Transverse colon (tissue), 4 donors: ENCODE measurements at places on chromosomes 4 and X. TPM values are rescaled to one million over a fixed set of nuclear protein-coding genes. Genes with fewer than 3 reads are reported as not detected.

GRCh38 chrX:38256019-38256418 lies 35.3 kb upstream of the SRPX start:
- H3K27ac ChIP-seq, result no peak overlapping the region
- H3K4me3 ChIP-seq, result no peak overlapping the region
- H3K4me1 ChIP-seq, result no peaks in the 10 kb centered on the region
- H3K36me3 ChIP-seq, result no peaks in the 10 kb centered on the region
- DNase-seq, result no peak

- no peak overlapping the region for H3K27ac ChIP-seq
- H3K27me3 ChIP-seq, result no peaks in the 10 kb centered on the region
- no peak overlapping the region for H3K4me3 ChIP-seq
- no peak for DNase-seq
- no peaks in the 10 kb centered on the region for H3K4me1 ChIP-seq
Measured at GRCh38 chr4:177952723-177953122, 510.5 kb upstream of the AGA start.

DNA sequence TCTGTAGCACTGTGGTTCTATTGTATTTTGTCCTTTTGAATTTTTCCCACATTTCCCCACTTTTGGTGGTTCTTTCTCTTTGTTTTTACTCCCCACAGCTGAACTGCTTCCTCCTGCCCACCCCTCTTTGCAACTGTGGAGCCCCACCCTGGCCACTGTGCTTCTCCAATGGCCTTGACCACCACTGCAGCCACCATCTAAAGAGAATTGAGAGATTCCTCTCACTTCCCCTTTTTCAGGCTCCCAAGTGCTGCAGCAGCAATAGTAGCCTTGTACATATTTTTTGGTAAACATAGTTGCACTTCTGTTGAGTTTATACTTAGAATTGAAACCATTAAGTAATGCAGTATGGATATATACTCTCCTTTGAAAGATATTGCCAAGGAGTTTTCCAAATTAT lies 51.3 kb upstream of the FRMPD3 start:
- DNase-seq, result no peak
- H3K27me3 ChIP-seq, result no peaks in the 10 kb centered on the region
- H3K4me1 ChIP-seq, result no peaks in the 10 kb centered on the region
- no peaks in the 10 kb centered on the region for H3K36me3 ChIP-seq
- H3K27ac ChIP-seq, result no peak overlapping the region

DNA sequence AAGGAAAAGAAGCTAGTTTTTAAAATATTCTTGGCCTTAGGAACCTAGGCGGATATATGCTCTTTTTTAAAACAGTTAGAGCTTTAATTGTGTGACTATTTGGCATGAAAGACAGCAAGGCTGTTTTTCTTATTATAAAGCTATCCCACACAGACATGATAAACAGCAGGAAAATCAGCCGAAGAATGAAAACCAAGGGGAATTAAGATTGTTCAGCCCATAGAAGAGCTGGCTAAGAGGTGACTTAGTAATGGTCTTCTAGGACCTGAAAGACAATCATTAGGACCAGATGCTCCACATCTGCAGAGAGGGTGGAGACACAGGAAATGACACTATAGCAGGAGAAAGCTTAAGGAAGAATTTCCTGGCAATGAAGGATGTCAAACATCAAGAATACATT lies 171.4 kb upstream of the NRK start:
- DNase-seq, result no peak
- H3K4me1 ChIP-seq, result no peaks in the 10 kb centered on the region
- no peak overlapping the region for H3K27ac ChIP-seq
- no peak overlapping the region for H3K4me3 ChIP-seq

DNA sequence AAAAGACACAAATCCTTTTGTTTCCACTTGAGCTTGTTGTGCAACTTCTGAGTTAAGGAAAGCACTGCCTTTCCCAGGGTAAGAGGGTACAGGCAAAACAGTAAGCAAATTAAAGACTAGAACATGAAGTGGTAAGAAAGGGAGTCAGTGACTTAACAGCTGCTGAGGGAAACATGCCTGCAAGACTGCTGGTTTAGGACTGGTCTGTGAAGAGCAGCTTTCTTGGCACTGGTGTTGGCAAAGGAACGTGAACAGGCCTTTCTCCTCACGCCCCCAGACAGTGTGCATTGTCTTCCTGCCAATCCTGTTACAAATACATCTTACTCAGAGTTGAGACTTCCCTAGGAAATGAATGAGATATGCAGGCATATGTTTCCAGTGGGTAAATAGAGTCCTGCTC lies 2.6 kb downstream of the LHFPL1 start:
- H3K27ac ChIP-seq, result no peak overlapping the region
- DNase-seq, result no peak
- no peaks in the 10 kb centered on the region for H3K36me3 ChIP-seq
- H3K4me1 ChIP-seq, result no peaks in the 10 kb centered on the region

DNA sequence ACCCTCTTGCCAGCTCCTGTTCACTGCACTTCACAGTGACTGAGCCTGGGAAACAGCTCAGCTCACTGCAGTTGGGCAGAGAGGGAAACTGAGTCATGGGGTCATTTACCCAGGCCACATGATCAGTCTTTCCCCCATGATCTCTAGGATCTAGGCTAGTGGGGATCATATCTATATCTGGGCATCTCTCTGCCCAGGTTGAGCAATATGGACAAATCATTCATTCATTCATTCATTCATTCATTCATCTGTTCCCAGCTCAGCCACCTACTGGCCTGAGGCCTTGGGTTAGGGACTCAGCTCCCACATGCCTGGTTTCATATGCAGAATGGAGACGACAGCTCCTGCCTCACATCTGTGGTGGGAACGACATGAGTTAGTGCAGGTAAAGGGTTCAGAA lies 45.3 kb upstream of the HMX1 start:
- no peaks in the 10 kb centered on the region for H3K4me1 ChIP-seq
- H3K27me3 ChIP-seq, result peaks cover 5% of the 10 kb centered on the region
- H3K4me3 ChIP-seq, result no peak overlapping the region
- H3K36me3 ChIP-seq, result no peaks in the 10 kb centered on the region

The SLC10A4 gene
- total RNA-seq, result 6.0 TPM
